Fibroblast of skin of scalp (primary cell): ENCODE measurements at places on chromosomes 2 and 18.
A peak's percentile ranks its signal among the peaks of the same experiment; 100 is the strongest.

GRCh38 chr2:13638181-13638580 lies 921.4 kb downstream of the TRIB2 start:
- no peak for DNase-seq

DNA sequence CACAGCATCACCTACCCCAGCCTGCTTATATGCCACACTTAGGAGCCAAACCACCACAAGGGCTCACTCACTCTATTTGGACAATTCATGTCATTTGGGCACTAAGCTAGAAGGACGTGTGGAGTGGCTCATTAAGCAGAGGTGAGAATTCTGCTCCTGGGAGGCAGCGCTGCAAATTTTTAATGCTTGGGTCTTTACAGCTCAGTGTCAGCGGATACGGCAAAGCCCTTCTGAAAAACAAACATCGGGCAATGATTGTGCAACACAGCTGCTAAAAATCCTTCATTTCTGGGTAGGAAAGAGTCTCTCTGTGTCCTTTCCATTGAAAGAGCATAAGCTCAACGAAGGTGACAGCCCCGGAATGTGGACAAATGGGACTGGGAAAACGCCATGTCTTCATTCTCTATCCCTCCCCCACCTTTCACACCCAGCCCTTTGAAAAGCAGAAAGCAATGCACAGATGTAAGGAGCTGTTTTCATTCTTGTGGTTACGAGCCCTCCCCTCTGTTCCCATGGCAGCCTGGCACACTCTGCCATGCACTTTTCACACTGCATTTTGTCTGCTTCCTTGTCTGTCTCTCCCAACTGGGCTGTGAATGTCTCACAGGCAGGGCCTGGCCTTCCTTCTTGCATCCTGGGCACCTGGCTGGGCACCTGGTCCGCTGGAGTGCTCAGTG lies 16.0 kb downstream of the TMEM177 start:
- peak; percentile 72 for DNase-seq

DNA sequence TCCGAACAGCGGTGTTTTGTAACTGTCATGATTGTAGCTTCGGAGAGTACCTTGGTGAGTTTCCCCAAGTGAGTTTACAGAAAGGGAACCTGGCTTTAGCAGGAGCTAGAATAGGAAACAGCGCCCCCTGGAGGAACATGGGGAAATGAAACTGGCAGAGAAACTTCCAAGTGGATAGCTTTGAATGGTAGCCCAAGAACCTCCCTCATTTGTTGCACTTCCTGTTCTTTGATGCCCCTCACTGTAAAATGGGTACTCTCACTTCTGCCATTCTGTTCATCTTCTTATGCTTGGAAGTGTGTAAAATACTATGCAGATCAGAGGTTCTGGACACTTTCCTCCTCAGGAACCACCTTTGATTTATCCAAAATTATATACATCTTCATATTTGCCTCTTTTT lies 36.2 kb downstream of the CHST10 start:
- DNase-seq = peak; percentile 71

DNA sequence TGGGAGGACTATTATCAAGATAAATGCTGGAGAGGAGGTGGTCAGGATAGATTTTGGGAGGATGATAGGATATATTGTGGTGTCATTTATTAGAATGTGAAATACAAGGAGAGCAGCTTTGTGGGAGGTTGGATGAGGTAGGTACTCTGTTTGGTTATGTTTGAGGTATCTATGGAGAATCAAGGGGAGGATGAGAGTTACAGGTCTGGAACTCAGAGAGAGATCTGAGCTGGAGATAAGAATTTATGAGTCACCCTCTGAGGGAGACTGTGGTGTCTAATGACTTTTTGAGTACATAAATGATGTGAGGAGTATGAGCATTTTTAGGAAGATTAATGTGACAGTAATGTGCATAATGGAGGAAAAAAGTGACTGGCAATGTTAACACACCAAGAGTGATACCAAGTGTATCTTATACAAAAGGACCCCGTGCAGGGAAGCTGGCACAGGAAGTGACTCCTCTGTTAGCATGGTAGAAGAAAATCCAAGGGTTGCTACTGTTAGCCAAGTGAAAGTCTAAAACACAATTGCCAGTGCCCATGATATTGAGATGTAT lies 48.2 kb downstream of the CRIM1 start:
- DNase-seq = peak; percentile 77

- no peak for DNase-seq
Measured at GRCh38 chr2:120473522-120474271, 127.8 kb downstream of the INHBB start.

DNA sequence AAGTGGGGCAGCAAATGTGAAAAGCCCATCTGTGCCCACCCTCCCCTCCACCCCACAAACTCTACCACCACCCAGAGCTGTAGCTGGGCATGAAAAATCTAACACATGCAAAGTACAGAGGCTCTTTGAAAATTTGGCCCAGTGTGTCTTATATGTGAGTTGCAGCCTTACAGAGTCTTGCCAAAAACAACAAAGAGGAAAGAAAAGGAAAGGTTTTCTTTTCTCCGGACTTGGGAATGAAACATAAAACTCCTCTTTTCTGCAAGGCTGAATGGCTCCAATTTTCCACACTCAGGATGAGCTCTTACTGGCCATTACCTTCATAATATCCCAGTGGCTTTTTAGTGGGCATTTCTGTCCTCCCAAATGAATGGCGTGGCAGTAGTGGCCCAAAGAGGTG lies 27.9 kb upstream of the POU3F3 start:
- DNase-seq = no peak

DNA sequence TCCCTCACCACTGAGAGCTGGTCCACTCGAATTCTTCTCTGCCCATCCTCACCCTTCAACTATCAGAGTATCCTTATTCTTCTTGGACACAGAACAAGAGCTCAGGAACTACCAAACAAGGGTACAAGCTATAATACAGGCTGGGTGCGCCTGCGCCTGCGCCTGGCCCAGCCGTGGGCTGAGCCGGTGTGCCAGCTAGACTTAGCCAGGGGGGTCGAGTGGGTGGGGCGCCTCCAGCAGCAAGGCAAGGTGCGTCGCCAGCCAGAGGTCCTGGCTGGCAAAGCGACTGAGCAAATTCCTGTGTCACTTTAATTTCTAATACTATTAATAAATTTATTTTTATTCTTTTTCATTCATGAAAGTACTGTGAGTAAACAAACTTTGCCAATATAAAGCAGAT lies 1072.6 kb upstream of the PIK3C3 start:
- DNase-seq = no peak

DNA sequence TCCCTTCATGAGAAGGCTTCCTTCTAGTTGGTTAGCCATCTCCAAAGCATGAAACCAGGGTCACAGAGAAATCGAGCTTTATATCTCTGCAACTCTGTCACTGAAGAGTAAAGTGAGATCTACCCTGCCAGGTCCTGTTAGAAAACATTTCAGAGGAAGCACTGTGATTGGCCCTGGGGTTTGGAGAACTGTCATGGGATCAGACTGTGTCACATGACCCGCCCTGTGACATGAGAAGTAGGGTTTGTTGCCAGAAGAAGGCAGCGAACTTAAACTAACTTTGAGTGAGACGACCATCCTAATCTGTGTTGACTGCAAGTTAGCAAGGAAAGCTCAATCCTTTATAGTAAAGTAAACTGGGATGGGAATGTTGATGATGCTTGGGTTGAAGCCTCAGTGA lies 55.5 kb downstream of the SLC9A2 start:
- DNase-seq = no peak

GRCh38 chr2:105788670-105789290 lies 44.1 kb downstream of the NCK2 start:
- DNase-seq = no peak

GRCh38 chr2:10022041-10022421 lies 21.3 kb upstream of the KLF11 start:
- DNase-seq = no peak

- DNase-seq = peak; percentile 70
Measured at GRCh38 chr2:9234680-9235146, 28.1 kb downstream of the ASAP2 start.

GRCh38 chr2:9057939-9058761 lies 54.7 kb upstream of the MBOAT2 start:
- DNase-seq = peak; percentile 74

GRCh38 chr2:38217401-38218188 lies 141.6 kb upstream of the CYP1B1 start:
- no peak for DNase-seq

DNA sequence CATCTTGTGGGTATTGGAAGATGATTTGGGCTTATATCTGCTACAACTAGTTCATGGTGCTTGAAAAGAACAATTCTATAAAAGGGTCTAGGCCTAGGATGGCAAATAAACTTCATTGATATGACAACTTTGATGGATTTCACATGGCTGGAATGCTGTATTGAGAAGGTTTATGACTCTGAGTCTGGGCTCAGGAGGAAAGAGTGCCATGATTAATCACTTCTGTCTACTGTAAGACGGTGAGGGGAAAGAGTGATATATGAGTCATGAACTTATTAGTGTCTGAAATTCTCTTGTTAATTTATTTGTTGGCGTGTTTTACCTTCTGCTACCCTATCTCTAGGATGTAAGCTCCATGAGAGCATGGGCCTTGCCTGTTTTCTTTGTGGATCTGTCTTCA lies 17.0 kb upstream of the ADCYAP1 start:
- DNase-seq = no peak

DNA sequence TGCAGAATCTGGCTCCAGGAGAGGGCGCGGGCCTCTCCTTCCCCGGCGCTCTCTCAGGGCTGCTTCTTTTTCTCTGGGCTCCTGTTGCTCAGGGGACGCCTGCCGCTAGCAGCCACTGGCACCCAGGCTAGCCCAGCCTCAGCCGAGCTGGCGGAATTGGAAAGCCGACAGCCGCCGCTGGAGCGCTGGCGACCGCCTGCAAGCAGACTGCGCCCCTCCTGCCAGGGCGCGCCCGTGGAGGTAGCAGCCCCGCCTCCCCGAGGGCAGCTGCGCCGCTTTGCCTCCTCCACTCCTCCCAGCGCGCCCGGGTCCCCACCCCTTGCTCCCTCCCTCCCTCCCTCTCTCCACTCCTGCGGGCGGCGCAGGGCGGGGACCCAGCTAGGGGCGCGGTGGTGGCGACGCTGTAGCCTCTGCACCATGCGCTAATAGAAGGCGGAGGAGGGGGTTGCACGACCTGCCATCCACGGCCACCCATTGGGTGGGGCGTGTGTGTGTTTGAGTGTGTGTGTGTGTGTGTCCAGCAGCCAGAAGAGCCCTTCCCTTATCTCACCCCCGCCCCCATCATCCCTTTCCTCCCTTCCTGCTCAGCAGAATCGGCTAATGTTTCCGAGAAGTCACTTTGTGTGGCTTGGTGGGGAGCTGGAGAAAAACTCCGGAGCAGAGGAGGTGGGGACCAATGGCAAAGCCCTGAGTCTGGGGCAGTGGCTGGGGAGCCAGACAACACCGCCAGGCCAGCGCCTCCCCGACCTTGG lies at the start of gene SCN9A:
Gene SCN9A (minus strand): TSS at position 209 of the 752 bp plus-strand sequence. CDS start 64,188 bp downstream, outside the sequence.
- DNase-seq = peak; percentile 41

DNA sequence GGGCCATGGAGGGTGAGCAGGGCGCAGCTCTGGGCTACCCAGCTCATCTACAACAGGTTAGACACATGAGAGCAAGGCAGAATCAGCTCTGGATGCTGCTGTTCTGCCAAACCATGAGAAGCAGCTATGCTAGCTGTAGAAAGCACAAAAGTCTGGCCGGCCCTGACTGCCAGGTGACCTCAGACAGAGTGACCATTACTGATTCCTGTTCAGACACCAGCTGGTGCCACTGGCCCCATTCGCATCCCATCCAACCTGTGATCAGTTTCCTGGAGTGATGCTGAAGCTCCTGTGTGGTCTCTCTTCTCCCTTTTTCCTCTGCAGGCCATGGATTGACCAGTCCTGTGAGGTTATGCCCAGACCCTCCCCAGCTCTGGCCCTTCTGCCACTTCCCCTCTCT lies 14.3 kb downstream of the RBMS1 start:
- DNase-seq = no peak

- DNase-seq = peak; percentile 37
Measured at GRCh38 chr2:35463805-35464596, 891.6 kb upstream of the CRIM1 start.

GRCh38 chr18:63088262-63088661 lies 231.3 kb downstream of the BCL2 start:
- DNase-seq = no peak

DNA sequence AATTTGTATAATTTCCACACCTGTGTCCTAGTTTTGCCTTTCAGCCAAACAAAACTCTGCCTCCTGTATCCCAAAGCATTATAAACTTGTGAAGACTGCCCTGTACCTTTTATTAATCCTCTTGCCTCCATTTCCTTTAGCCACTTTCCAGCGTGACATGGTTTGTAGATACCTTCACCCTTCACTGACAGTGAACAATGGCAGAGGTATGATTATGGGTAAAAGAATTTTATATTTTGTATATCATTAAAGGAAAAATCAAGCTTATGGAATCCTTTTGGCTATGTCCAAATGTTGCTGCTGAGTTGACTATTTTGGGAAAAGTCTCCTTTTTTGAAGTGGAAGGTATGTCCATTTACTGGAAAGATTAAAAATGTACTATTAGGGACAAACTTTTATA lies 251.7 kb downstream of the HNMT start:
- no peak for DNase-seq

GRCh38 chr2:68371581-68371980 lies 6.5 kb downstream of the PLEK start:
- DNase-seq = no peak

DNA sequence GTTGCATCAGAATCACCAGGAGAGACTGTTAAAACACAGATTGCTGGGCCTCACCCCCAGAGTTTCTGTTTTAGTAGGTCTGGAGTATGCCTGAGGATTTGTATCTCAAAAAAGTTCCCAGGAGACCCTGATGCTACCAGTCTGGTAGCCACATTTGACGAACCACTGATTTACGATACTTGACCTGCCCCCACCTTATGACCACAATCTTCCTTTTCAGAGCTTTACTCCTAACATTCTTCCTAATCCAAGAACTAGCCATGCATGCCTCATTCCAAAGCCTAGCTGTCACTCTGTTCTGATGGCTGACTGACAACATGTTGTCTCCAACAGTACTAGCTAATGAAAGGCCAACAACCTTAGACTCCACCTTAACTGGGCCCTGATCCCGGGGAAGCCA lies 191.4 kb downstream of the MBD2 start:
- peak; percentile 53 for DNase-seq

DNA sequence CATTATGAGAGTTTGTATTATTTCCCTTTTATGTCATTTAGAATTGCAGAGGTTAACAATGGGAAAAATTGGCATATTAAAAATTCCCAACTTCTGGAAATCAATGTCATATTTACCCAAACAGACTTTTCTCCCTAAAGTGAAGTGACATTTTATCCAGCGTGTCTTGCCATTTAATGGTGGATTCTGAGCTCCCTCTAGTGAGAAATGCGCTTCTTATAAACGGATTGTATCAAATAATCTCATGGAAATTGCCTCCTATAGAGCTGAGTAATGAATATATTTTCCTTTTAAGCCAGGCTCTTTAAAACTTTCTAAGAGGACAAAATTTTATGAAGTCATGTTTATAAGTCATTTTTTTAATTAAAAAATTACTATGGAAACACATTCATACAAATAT lies 5.7 kb upstream of the GCFC2 start:
- DNase-seq = peak; percentile 19

- DNase-seq = no peak
Measured at GRCh38 chr2:54317973-54318372, 61.9 kb upstream of the TSPYL6 start.

DNA sequence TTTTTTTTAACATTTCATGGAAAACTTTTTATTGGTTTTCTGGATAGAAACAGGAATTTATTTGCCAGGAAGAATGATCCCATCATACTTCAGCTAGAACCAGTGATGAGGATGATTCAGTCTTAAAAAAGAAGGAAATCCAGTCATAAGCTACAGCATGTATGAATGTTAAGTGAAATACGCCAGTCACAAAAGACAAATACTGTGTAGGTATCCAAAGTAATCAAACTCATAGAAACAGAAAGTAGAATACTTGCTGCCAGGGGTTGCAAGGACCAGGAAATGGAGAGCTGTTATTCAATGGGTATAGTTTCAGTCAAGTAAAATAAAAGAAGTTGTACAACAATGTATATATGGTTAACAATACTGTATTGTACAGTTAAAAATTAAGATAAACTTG lies 21.3 kb downstream of the PSME4 start:
- DNase-seq = no peak
